ENCODE measurements at places on chromosomes 6 and 20.

DNA sequence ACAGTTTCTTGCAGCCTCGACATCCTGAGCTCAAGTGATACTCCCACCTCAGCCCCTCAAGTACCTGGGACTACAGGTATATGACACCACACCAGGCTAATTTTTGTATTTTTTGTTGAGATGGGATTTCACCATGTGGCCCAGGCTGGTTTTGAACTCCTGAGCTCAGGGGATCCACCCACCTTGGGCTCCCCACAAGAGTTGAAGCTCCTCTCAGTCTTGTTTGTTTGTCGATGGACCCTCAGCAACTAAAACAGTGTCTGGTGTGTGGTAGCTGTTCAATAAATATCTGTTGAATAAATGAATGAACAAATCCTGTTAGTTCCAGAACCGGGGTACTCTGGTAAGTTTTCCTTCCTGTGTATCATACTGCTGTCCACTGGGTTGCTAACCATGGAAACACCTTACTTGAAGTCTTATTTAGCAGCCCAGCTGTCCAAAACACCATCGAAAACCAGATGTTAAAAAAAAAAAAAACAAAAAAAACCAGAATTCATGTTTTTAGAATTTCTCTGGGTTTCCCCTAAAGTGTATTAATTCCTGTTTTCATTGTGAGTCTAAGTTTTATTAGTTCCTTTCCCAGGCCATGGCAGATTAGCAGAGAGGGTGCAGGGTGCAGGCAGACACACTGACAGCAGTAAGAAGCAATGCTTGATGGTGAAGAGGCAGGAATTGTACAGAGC lies 7.8 kb upstream of the EZR start:
- no peak for DNase-seq

- no peak for DNase-seq
These were observed 131.1 kb downstream of the OLIG3 start for GRCh38 chr6:137362878-137363804.

GRCh38 chr6:30470968-30471367 lies 18.3 kb upstream of the HLA-E start:
- no peak for DNase-seq

GRCh38 chr6:54248319-54248718 lies 59.9 kb upstream of the TINAG start:
- no peak for DNase-seq

DNA sequence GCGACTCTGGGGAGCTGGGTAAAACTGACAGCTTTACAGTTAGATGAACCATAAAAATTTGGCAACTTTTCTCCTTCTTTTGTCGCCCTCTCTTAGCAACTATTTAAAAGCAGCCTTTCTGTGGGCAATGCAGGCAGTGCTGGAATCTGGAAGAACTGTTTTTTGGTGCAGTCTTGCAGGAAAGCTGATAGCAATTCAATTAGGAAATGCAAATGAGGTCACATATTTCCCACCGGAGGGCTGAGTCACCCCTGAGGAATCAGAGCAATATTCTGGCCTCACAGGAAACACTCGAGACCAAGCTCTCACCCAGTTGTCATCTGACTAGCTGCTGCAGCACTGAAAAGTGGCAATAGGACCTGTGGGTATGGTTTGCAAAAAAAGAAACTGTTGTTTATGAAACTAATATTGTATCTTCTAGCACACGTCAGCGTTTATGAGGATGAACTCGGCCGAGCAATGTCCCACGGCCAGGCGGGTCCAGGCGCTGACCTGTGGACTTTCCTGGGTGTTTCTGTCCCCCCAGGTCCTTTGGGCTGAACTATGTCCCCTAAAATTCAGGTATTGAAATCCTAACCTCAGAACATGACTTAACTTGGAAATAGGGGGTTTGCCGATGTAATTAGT lies 312.3 kb downstream of the TAF4 start:
- peak; percentile 35 for DNase-seq

- DNase-seq, result no peak
These were observed 6.1 kb downstream of the SNX3 start for GRCh38 chr6:108254433-108255410.

GRCh38 chr6:122869437-122870024 lies 80.5 kb downstream of the SMPDL3A start:
- DNase-seq, result peak; percentile 82

DNA sequence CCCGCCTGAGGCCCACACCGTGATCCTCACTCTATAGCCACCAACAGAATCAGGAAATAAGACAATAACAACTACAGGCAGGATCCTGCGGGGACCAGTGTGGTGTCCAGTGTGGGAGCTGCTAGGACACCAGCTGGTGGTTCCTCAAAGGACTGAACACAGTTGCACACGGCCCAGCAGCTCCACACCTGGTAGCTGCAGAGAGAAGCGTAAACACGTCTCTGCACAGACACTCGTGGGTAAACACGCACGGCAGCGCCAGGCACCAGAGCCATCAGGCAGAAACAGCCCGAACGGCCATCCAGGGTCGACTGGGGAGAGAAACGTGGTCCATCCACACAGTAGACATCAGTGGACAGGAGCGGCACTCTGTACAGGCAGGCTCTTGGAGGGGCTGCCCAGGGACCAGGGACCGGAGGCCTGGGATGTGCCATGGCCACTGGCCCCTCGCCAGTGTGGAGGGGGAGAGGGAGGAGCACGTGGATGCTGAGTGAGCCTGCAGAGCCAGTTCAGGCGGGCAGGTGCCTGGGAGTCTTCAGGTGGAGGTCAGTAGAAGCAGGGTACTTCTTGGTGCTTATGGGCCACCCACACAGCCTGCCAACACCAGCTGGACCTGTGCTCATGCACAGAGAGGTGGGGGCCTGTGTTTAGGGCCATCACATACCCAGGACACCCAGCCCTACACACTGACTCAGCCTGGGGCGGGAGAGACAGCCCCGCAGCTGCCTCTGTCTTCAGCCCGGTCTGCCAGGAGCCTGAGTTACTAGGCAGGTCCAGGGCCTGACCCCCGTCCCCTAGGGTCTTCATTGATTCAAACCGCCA lies 7.4 kb upstream of the LAMA5 start:
- no peak for DNase-seq

DNA sequence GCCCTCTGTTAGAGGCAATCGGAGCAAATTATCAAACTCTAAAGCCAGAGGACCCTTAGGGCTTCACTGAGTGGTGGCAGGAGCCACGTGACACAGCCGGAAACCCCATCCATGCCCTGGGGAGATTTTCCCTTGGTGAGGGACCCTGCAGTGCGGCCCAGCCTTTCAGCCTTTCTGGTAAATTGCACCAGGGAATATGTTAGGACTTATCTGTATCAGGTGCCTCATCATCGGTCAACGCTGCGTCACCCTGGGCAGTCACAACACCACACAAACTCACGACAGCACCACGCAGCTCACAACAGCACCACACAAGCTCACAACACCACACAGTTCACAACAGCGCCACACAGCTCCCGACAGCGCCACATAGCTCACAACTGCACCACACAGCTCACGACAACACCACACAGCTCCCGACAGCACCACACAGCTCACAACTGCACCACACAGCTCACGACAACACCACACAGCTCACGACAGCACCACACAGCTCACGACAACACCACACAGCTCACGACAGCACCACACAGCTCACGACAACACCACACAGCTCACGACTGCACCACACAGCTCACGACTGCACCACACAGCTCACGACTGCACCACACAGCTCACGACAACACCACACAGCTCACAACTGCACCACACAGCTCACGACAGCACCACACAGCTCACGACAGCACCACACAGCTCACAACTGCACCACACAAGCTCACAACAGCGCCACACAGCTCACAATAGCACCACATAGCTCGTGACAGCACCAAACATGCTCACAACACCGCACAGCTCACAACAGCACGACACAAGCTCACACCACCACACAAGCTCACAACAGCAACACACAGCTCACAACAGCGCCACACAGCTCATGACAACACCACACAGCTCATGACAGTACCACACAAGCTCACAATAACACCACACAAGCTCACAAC lies 199.0 kb downstream of the DLL1 start:
- no peak for DNase-seq

DNA sequence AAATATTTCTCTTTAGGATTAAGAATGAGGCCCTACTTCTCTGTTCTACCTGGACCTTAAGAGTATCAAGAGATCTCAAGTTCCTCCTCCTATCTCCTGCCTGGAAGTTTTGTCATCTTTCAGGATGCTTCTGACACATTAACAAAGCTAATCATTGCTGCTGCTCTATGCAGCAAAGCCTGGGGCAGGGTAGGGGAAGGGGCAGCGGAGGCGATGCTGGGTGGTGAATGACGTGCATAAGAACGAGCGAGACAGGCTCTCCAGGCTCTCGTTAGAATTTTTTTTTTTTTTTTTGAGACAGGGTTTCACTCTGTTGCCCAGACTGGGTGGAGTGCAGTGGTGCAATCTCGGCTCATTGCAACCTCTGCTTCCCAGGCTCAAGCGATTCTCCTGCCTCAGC lies 31.2 kb downstream of the FERMT1 start:
- no peak for DNase-seq

GRCh38 chr6:165184192-165184979 lies 125.0 kb downstream of the C6orf118 start:
- DNase-seq, result no peak

- no peak for DNase-seq
These were observed 57.7 kb downstream of the ZDHHC14 start for GRCh38 chr6:157438611-157439111.

DNA sequence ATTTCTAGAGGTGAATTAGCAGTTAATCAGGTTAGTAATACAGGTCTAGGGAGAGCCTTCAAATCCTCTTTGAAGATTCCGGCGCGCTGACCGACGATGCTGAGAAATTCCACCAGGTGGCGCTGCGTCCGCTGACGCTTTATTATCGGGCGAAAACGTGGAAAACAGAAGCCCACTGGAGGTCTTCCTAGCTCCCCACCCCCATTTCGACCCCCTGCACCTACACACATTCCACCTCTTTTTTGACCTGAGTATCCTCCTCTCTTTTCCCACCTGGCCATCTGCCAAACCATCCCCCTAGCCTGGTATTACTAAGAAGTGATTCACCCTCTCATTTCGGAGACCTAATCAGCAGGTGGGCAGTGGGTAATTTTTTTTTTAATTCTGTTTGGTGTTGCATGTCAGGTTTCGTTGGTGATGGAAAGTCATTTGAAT lies 65.4 kb upstream of the RIN2 start:
- DNase-seq, result peak; percentile 46

DNA sequence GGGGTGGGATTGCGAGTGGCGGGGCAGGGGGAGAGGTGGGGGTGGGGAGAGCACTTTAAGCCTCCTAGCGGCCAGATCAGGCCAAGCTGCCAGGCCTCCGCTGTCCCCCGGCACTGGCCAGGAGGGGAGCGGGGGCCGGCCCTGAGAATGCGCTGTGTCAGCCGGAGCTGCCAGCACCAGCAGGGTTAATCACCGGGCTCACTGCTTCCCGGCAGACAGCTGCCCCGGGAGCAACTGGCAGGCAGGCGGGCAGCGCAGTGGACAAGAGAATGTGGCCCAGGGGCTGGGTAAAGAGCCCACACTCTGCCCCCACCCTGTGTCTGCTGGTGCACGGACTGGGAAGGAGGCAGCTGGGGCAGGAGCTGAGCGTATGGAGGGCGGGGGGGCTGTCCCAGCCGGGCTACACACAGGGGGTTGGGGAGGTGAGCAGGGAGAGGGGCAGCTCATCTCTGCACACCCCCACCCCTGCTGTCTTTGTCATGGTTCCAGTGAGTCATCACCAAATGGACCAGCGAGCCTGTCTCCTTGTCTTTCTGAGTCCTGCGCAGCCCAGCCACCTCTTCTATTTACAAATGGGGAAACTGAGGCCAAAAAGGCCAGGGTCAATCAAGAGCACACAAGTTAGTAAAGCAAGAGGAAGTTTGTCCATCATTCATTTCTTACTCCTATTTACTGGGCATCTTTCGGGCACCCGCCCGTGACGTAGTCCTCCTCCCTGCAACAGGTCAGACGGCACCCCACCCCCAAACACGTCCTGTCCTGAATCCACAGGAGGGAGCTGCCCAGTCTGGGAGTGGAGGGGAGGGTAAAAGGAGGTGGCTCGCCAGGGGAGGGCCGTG lies 2.1 kb upstream of the LAMA5 start:
- DNase-seq, result peak; percentile 91

- no peak for DNase-seq
These were observed 267.6 kb downstream of the PRKN start for GRCh38 chr6:162459985-162460384.

DNA sequence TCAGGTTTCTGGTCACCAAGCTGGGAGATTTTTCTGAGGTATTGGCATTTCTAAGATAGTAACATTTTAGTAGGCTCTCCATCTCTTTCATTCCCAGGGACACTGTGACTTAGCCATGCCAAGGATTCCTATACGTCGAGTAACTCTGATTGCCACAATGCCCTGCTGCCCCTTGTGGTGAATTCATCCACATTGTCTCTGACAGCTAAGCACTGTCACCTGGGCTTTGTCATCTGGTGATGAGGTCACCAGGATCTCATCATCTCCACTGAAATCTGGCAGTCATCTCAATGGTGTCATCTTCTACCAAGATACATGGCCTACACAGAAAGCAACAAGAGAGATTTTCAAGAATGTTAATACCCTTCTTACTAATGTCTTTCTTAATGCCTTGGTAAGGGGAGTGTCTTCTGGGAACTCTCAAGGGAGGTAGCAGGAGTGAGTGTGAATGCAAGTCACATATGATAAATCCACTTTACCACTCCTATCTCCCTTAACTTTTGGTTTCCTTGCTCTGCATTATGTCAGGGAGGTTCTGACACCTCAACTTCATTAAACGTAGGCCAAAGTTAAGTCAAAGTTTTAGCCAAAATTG lies 246.7 kb downstream of the CD109 start:
- peak; percentile 86 for DNase-seq

DNA sequence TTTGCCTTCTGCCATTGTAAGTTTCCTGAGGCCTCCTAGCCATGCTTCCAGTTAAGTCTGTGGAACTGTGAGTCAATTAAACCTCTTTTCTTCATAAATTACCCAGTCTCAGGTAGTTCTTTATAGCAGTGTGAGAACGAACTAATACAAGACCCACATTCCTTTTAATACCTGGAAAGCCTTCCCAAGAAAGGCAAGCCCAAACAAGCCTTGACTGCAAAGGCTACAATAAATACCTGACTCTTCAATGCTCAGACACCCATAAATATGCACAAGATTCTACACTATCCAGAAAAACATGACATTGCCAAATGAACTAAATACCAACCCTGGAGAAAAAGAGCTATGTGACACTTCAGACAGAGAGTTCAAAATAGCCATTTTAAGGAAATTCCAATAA lies 338.8 kb downstream of the HAO1 start:
- DNase-seq, result no peak

DNA sequence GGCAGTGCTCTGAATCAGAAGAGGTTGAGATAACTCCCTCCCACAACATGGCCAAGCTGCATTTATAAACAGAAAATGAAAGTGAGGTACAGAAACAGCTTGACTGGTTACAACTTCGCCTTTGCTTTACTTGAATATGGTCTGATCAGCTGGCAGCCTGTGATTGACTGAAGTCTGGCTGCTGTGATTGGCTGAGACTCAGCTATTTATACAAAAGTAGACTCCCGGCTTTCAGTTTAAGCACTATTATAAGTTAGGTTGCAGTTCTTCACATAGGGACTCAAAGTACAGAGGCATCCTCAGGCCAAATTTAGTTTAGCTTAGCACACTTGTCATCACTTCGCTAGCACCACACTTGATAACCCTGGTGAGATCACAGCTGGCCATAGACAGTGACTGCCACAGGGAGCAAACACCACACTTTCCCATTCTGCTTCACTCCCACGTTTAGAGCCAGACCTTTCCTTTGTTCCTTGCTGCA lies 362.6 kb downstream of the EPM2A start:
- DNase-seq, result peak; percentile 1

All from RKO (cell line).